ENCODE measurements at places on chromosomes 3 and 15.

- DNase-seq, result no peak
These were observed 7.0 kb upstream of the CD276 start for GRCh38 chr15:73677146-73677607.

- DNase-seq, result no peak
These were observed 53.1 kb downstream of the CACNA2D2 start for GRCh38 chr3:50450209-50450921.

- no peak for DNase-seq
These were observed 887 bp downstream of the OXTR start for GRCh38 chr3:8768364-8769087.

DNA sequence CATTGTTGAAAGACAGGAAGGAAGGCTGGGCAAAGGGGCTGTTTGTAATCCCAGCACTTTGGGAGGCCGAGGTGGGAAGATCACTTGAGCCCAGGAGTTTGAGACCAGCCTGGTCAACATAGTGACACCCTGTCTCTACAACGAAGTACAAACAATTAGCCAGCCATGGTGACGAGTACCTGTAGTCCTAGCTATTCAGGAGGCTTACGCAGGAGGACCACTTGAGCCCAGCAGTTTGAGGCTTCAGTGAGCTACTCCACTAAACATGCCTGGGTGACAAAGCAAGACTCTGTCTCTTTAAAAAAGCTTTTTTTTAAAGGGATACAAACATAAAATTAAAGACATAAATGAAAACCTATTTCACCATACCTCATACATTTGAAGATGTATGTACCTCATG is 11.1 kb downstream of the SERP1 start:
- DNase-seq, result no peak

DNA sequence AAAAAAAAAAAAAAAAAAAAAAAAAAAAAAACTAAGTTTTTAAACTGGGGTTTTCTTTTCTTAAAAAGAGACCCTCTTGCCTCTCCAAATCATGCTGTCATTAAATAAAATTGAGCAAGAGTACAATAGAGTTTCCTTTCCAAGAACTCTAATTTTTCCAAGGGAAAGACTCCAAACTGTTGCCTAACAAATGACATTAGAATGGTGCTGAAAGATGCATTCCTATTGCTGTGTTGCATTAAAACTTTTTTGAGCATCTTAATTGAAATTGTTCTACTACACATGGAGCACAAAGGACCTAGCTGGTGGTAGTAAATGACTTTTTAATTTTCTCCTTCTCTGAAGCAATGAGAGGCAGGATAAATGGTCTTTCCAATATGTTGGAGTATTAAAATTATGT is 469.1 kb upstream of the ARHGEF26 start:
- DNase-seq, result no peak
